ENCODE measurements at places on chromosomes 12 and 14.
A peak's percentile ranks its signal among the peaks of the same experiment; 100 is the strongest.

DNA sequence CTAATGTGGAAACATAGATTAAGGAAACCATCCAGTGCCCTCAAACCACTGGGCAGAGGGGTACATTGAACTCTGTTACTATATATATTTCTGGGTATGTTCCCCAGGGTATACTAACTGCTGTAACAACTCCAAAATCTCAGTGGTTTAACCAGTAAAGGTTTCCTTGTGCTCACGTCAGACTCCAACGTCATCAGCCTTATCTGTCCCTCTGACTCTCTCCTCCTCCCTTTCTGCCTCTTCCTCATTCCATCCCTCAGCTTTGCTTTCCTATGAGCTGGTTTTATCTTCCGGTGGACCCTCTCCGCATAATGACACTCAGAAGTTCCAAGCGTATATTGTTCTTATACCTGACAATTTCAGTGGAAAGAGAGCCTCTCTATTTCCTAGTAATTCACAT lies 21.2 kb upstream of the SMCO2 start:
- no peak for DNase-seq

DNA sequence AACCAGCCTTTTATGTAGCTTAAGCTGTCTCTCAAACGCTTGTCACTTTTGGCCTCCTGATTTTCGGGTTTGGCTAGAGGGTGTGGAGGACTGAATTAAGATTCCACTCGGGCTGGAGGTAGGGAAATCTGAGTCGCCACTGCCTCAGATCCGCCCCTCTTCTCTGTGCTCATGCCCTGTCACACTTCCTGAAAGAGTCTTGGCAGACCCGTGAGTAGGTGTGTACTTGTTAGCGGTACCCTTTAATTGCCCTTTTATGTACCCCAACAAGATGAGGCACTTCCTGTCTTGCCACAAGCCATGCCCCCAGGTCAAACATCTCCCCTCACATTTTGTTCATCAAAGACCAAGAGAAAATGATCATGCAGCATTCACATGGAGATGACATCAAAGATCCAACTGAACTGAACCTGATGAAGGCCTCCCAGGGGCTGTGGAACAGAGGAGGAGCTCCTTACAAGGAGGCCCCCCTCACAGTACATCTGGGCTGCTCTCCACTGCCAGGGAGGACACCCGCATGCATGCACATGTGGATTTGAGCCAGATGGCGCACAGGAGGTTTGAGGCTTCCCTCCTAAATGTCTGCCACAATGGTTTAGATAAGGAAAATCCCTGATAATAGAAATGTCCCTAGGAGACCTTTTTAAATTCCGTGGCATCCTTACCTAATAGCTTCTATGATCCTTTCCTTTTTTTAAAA lies 86.5 kb upstream of the CDKN3 start:
- no peak for DNase-seq

- DNase-seq: no peak
Observed at GRCh38 chr12:108309674-108310312, 29.3 kb downstream of the CMKLR1 start.

DNA sequence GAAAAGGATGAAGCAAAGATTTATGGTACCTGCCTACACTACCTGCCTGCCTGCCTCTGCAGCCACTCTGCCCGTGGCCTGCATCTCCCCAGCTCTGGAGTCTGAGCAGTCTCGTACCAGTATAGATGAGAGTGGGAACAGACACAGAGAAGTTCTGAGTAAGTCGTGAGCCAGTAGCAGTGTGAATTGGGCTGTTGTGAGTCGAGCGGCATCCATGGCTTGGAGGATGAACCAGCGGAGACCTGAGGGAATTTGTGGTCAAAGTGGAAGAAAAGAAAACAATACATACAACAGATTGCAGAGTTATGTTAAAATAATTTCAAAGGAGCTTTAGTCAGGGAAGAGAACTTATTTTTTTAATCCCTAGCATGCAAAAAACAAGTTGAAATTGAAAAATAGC lies 25.3 kb downstream of the C2CD5 start:
- no peak for DNase-seq

GRCh38 chr12:124002021-124002644 lies 29.1 kb downstream of the ZNF664 start:
- no peak for DNase-seq

DNA sequence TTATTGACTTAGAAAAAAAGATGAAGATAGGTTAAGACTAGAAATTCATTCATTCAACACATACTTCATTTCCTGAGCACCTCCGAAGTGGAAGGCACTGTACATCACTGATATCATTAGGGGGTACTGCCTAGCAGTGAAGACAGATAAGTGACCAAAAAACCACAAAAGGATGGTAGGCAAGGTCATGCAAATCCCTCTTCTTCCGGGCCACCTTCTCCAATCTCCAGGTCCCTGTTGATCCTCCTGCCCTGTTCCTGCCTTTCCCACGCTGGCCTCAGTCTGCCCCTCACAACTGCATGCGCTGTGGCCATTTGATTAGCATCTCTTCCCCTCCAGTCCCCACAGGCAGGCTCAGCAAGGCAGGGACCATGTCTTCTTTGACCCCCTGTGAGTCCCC lies 60.8 kb downstream of the SETD3 start:
- DNase-seq: no peak

GRCh38 chr12:6183689-6184428 lies 16.3 kb upstream of the CD9 start:
- peak; percentile 55 for DNase-seq

- DNase-seq: no peak
Observed at GRCh38 chr12:24903329-24904088, 45.4 kb downstream of the BCAT1 start.

DNA sequence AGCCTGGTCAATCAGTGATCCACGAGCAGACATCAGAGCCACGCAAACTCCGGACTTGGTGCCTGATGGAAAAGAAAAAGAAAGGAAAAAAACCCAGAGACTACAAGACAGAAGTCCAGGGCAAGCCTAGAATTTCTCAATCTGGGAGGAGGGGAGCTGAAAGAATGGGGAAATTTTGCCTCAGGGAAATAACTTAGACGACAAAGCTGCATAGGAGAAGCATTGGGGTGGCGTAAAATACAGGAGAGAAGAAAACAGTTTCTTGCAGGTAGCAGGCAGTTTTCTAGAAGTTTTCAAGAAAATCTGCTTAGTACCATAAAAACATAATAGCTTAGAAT lies 2.6 kb upstream of the SLC11A2 start:
- no peak for DNase-seq

GRCh38 chr12:39467432-39467870 lies 24.5 kb upstream of the KIF21A start:
- no peak for DNase-seq
